ENCODE measurements at places on chromosomes 4 and X.
A peak's percentile ranks its signal among the peaks of the same experiment; 100 is the strongest.

DNA sequence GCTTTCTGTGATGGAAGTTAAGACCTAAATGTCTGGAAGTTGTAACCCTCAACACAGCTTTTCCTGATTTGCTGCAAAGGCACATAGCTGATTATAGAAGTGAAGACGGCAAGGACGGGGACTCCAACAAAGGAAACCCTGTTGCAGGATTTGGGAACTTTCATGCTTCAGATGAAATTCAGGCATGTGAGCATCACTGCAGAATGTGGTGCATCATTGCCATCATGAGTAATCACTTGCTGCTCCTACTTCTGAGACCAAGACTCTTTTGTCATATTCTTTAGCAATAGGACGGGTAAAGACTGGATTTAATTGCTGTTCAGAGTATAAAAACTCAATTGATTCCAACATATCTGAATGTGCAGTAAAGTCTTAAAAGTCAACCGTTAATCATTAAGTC, 35.8 kb downstream of the YIPF6 start:
- DNase-seq: no peak

DNA sequence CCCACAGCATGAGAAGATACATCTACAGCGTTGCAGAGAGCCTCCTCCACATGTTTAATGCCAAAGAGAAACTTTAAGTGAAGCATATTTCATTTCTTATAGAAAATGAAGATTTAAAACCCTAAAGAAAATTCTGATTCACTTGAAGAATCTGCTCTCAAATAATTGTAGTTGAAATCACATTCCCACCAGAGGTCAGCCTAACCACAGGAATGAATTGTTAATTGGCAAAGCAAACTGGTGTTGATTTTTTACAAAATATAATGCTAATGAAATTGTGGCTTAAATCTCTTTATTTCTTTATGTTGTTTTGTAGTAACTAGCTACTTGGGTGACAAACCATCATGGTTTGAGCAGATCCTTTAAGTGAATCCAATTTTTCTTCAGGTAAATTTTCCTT, 31.1 kb upstream of the WDR17 start:
- DNase-seq: peak; percentile 27

DNA sequence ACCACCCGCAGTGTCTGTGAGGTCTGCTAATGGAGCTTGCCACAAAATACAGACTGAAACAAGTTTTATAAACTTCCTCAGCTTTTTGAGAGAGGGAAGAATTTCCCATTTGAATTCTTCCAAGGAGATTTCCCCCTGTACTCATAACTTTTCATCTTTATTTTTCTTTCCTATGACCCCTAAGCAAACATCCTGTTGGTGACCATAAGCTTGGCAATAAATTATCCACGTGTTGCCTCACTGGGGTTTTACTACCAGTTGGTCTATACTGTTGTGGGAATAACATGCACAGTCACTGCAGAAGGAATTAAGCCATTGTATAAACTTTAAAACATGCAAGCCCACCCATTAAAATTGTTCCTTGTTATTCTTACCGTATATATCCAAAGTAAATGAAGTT, 86.2 kb downstream of the SLC39A8 start:
- no peak for DNase-seq

DNA sequence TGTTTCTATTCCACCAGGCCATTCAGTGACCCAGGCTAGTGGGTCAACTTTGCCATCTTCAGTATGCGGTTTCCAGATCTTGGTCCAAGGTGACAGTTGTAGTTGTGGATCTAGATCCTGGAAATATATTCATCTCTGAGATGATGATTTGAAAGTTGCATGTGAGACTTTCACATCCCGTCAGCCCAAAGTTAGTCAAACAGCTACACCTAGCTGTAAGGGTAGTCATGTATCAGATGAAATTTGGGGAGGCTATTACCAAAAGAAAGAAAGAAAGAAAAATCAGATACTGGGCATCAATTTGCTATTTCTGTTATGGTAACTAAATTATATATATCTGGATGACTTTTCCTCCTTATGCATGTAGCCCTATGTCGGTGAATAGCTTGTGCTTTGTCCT, 259.4 kb upstream of the ARX start:
- no peak for DNase-seq

GRCh38 chrX:131081772-131082740, 23.9 kb downstream of the ARHGAP36 start:
- no peak for DNase-seq

DNA sequence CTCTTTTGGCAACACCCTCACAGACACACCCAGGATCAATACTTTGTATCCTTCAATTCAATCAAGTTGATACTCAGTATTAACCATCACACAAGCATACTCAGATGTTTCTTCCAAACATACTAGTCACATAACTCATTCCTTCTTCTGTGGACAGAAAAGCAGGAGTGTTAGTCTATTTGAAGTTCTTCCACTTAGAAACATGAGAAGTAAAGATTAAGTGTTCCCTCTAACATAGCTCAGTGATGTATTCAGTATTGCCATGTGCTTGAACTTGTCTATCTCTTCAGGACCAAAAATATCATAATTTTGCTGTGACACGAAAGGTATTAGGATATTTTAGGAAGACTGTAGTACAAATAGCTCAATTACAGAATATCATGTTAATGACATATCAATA, 25.8 kb upstream of the MAGED1 start:
- DNase-seq: no peak

DNA sequence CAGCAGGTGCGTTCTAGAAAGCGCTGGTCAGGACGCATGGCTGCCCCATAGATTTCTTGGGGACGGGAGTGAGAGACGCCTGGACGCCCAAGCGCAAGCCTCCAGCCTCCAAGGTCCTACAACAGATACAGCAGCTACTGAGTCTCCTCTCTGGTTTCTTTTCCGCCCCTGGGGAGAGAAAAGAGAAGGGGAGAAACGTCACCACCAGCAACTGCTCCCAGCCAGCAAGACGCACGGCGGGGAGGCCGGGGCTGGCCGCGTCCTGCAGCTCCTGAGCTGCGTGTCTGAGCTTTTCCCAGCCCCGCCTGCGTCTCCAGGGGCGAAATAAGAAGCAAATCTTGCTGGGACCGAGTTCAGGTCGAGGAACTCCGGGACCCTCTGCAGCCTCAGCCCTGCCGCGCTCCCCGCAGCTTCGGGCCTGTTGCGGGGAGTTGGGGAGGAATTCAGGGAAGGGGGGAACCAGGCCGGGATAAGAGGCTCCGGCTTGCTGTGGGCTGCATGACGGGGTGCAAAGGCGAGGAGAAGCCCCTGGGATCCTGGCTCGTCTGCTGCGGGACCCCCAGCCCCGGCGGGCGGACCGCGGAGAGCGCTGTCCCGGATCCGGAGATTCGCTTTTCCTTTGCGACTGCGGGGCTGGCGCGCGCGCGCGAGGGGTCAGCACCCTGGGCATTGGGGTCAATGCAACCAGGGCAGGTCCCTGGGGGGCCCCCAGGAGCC, 6.8 kb upstream of the SHOX start:
- DNase-seq: peak; percentile 26

GRCh38 chr4:175369087-175369486, 443.0 kb downstream of the GPM6A start:
- DNase-seq: no peak

GRCh38 chr4:42643685-42644084, 13.2 kb downstream of the ATP8A1 start:
- DNase-seq: no peak

GRCh38 chr4:43835869-43836268, 612.7 kb downstream of the KCTD8 start:
- DNase-seq: no peak

DNA sequence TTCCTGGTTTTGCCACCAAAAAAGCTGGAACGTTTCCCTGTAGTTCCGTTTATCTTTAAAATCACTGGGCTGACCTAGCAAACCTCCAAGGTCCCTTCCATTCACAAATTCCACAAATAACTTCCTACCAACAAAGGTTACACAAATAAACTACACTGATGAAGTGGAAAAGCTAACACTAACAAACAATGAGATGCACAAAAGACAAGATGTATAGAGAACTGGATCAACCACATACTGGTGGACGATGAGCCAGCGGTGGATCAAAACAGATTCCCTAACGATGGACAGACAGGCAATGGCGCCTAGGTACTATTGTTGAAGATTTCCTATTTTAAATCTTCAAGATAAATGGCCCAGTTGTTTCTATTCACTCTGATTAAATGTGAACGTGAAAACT, 15.5 kb downstream of the AFAP1 start:
- DNase-seq: no peak

DNA sequence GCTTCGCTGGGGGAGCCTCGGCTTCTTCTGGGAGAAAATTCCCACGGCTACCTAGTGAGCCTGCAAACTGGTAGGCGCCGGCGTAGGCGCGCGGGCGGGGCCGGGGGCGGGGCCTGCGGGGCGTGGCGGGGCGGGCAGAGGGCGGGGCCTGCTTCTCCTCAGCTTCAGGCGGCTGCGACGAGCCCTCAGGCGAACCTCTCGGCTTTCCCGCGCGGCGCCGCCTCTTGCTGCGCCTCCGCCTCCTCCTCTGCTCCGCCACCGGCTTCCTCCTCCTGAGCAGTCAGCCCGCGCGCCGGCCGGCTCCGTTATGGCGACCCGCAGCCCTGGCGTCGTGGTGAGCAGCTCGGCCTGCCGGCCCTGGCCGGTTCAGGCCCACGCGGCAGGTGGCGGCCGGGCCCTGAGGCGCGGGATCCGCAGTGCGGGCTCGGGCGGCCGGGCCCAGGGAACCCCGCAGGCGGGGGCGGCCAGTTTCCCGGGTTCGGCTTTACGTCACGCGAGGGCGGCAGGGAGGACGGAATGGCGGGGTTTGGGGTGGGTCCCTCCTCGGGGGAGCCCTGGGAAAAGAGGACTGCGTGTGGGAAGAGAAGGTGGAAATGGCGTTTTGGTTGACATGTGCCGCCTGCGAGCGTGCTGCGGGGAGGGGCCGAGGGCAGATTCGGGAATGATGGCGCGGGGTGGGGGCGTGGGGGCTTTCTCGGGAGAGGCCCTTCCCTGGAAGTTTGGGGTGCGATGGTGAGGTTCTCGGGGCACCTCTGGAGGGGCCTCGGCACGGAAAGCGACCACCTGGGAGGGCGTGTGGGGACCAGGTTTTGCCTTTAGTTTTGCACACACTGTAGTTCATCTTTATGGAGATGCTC, at the start of gene HPRT1:
HPRT1 (plus strand) TSS at position 161 of the 857 bp plus-strand sequence; CDS start at position 308, 147 bp downstream.
- DNase-seq: peak; percentile 86

DNA sequence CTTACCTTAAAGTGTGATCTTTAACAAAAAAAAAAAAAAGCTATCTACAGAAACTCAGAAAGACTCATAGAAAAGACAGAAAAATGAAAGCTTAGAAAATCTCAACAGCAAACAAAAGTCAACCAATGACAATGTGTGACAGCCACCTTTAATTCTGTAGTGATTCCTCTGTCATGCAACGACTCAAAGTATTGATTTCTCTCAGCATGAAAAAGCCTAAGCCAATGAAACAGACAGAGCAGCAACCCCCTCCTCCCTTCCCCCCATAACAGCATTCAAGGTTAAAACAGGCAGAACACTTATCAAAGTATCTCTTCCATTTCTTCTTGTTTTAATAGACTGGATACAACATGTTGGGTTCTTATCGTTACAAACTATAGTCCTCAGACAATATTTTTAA, 112.5 kb downstream of the MAB21L2 start:
- no peak for DNase-seq

- DNase-seq: peak; percentile 84
Measured at GRCh38 chrX:109889289-109890006, 113.5 kb upstream of the TMEM164 start.

- DNase-seq: no peak
Measured at GRCh38 chrX:116384406-116384954, 51.9 kb upstream of the SLC6A14 start.

DNA sequence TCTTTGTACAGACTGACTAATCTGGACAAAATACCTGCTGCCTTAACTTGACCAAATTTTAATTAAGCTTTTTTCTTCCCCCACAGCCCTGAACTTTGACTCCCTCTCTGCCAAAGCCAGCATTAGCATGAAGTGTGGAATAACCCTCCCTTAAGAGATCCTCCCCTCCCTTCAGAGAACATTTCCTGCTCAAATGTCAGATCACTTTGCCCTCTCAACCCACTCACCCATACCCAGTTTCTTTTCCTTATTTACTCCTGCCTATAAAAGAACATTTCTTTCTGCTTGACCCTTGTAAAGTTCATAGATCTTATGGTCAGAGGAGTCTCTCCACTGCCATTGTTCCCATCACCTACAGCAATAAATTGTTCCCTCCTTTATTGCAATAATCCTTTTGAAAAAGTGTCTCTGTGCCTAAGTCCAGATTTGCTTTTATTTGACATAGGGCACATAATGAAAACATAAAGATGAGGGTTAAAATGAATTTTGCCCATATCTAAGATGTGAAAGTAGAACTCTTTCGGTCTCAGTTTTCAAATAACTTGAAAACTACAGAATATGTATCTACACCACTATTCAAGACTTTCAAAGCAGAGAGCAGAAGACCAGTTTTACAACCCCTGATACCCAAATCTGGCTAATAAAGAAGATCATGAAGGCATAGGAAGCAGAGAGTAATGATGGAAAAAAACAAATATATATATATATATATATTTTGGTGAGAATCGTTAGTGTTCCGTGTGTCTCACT, 289.7 kb upstream of the ANXA10 start:
- no peak for DNase-seq

DNA sequence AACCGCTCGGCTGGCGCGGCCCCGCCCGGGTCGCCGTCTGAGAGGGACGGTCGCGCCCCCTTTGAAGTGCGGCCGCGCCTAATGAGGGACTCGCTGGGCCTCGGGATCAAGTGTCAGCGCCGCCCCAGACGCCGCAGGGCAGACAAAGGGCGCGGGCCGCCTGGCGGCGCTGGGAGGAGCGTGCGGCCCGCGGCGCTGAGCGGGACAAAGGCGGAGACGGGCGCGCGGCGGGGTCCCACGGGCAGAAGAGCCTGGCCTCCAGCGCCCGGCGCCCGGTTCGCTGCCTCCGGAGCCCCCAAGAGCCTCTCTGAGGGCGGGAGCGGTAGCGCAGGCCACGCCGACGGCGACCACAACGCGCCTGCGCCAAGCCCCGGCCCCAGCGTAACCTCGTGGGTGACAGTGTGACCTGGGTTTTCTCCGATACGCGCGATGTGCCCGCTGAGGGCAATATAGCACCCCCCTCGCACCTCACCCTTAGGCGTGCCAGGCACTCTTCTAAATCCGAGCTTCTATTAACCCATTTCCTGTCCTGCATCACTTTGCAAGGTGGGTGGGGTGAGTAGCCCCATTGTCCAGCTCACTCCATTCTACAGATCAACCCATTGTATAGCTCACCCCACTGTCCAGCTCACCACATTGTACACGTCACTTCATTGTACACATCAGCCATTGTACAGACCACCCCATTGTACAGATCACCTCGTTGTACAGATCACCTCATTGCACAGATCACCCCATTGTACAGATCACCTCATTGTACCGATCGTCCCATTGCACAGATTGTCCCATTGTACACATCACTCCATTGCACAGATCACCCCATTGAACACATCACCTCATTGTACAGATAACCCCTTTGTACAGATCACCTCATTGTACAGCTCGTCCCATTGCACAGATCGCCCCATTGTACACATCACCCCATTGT, 33.7 kb upstream of the STX18 start:
- DNase-seq: no peak

GRCh38 chrX:82813671-82814078, 694.4 kb upstream of the POU3F4 start:
- no peak for DNase-seq

DNA sequence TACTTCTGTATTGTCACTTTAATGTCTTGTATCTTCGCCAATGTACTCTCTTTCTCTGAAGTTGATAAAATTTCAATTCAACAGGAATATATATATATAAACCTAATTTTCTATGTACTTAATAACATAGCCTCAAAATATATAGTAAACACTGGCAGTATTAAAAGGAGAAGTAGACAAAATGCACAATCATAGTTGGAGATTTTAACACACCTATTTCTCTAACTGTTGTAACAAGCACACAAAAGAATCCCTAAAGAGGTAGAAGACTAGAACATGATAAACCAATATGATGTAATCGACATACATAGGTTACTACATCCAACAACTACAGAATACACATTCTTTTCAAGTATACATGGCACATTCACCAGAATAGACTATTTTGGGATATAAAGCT, 65.5 kb downstream of the ZNF81 start:
- peak; percentile 3 for DNase-seq

All from NB4 (cell line).